ENCODE measurements at places on chromosomes 1 and 21. TPM values are rescaled to one million over a fixed set of nuclear protein-coding genes. Genes with fewer than 3 reads are reported as not detected.

ZNF683 gene
- not detected for total RNA-seq

ZNF648 gene
- total RNA-seq: not detected

CHD5 gene
- total RNA-seq: 0.96 TPM

TMEM269 gene
- total RNA-seq: 0.32 TPM

NSUN4 gene
- 20.2 TPM for total RNA-seq

C21orf58 gene
- 9.7 TPM for total RNA-seq

CDK11A gene
- total RNA-seq: 62.8 TPM

SYT11 gene
- 419 TPM for total RNA-seq

TNFSF18 gene
- total RNA-seq: not detected

PKP1 gene
- total RNA-seq: not detected

DNA sequence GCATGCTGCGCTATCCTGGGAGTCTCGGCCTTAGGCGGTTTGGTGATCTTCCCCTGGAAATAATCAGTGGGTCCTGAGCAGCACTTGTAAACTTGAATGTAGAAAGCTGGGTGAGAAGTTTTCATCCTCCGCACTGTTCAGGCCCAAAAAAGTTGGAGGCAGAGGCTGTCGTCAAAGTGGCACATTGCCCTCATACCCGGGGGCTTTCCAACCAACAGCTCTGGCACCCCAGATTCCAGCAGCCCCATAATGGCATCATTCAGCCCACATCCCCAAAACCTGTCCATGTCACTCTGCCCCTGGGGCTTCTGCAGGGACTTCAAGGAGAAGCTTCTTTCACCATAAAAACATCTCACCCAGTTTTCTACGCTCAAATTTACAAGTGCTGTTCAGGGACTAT lies 59.3 kb downstream of the TOR1AIP2 start:
- peaks cover 12% of the 10 kb centered on the region for H3K27me3 ChIP-seq
- H3K4me1 ChIP-seq: peaks cover 15% of the 10 kb centered on the region
- no peak for DNase-seq
- no peaks in the 10 kb centered on the region for H3K36me3 ChIP-seq
- H3K27ac ChIP-seq: no peak overlapping the region

DNA sequence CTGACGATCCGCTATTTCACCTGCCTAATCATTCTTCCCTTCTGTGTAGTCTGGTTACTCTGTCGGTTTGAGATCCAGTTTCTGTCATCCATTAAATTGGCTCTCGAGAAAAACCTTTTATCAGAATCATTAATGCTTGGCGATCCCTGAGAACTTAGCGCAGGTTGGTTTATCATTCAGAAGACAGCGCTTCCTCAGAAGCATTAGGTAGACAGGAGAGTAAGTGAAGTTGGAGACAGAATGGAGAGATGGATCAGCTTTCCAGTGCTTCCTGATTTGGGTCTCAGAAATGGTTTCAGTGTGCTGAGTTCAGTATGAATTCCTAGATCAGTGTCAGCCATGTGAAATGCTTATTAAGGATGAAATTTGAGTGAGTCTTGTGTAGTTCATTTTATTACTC lies 1.3 kb downstream of the USP1 start:
- H3K36me3 ChIP-seq: no peaks in the 10 kb centered on the region
- H3K4me3 ChIP-seq: peak overlapping the region; percentile 88
- H3K27ac ChIP-seq: no peak overlapping the region
- H3K4me1 ChIP-seq: peaks cover 10% of the 10 kb centered on the region
- peaks cover 9% of the 10 kb centered on the region for H3K27me3 ChIP-seq

- H3K36me3 ChIP-seq: no peaks in the 10 kb centered on the region
- no peaks in the 10 kb centered on the region for H3K4me1 ChIP-seq
- H3K4me3 ChIP-seq: no peak overlapping the region
- H3K27me3 ChIP-seq: no peaks in the 10 kb centered on the region
- DNase-seq: no peak
These were observed 164.7 kb upstream of the RGS18 start for GRCh38 chr1:191993549-191993948.

GRCh38 chr1:52332411-52332810 lies 33.6 kb downstream of the CC2D1B start:
- no peak overlapping the region for H3K4me3 ChIP-seq
- H3K27me3 ChIP-seq: no peaks in the 10 kb centered on the region
- no peak overlapping the region for H3K27ac ChIP-seq
- H3K36me3 ChIP-seq: no peaks in the 10 kb centered on the region

DNA sequence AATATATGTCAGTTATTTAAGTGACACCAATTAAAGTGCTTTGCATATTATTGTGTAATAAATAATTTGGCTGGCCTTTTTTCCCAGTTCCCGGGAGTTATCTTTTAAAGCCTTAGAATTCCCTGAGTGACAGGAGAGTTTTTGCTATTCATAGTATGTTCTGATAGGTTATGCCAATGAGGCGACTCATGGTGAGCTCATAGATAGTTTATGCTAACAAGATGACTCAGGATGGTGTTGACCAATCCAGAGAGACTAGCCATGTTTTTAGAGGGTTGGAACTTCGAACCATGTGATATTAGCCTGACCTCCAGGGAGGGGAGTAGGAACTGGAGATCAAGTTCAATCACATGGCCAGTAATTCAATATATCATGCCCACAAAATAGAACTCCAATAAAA lies 310.8 kb downstream of the USP25 start:
- H3K27me3 ChIP-seq: no peaks in the 10 kb centered on the region
- no peaks in the 10 kb centered on the region for H3K36me3 ChIP-seq
- no peaks in the 10 kb centered on the region for H3K4me1 ChIP-seq
- H3K27ac ChIP-seq: no peak overlapping the region

- H3K27me3 ChIP-seq: peaks cover 6% of the 10 kb centered on the region
- peak overlapping the region; percentile 96 for H3K4me3 ChIP-seq
- H3K4me1 ChIP-seq: peaks cover 2% of the 10 kb centered on the region
- H3K27ac ChIP-seq: peak overlapping the region; percentile 98
These were observed 29.9 kb upstream of the HJV start for GRCh38 chr1:146051452-146051851.

DNA sequence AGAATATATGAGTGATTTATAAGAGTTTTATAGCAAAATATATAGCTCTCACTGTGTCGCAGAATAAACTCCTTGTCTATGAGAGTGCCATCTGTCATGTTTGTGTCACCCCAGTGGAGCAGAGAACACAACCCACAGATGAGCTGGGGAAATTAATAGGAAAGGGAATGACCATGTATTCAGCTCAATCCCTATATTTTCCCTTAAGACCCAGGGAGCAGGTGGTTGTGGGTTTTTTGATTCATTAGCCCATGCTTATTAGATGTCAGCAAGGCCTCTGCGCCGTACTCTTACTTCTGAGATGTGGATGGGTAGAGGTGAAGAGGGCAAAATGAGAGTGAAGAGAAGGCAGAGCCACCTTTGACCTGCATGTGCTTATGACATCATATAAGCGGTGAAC lies 4.1 kb upstream of the GREM2 start:
- no peaks in the 10 kb centered on the region for H3K36me3 ChIP-seq
- H3K27ac ChIP-seq: peak overlapping the region; percentile 84
- DNase-seq: no peak
- peaks cover 66% of the 10 kb centered on the region for H3K4me1 ChIP-seq

DNA sequence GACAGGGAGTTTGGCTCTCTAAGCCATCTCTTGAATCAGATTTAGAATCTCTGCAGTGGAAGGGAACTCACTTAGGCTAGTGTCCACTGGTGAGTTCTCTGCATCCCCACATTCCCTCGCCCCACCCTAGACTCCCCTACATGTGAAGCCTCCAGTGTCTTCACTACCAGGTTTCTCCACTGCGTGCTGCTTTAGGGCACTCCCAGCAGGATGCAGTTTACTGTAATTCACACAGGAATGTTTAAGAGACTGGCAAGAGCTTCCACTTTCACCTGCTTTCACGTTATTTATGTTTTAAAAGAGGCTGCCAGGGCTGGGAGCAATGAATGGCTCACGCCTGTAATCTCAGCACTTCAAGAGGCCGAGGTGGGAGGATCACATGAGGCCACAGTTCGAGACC lies 60.2 kb downstream of the KAZN start:
- peaks cover 6% of the 10 kb centered on the region for H3K27me3 ChIP-seq
- H3K36me3 ChIP-seq: peaks cover 5% of the 10 kb centered on the region
- no peak for DNase-seq
- H3K4me3 ChIP-seq: no peak overlapping the region
- no peak overlapping the region for H3K27ac ChIP-seq

DNA sequence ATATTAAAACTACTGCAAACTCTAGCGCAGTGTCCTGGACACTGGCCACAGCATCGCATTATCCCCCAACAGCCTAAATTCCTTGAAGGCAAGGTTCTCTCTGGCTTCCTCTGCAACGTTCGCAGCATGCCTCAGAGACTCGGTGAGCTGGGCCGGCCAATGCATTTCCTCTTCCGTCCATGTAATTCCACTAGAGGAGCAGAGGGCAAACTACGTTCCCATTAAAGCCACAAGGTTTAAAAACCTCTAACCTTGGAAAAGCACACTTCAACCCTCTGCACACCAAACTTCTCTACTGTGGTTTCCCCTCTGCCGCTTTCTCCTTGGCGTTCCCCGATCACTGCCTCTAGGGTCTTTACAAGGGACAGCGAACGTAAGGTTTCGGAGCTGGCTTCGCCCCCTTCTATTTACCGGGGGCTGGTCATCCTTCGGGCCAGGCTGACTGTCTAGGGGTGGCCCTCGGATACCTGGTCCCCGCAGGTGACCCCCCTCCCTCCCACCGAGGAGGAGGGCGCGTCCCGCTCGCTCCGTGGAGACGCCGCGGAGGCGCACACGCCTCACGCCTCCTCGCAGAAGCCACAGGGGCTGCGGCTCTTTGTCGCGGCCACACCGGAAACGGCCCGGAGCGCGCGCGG lies 456 bp upstream of the SMYD2 start:
- DNase-seq: peak; percentile 39
- peak overlapping the region; percentile 80 for H3K27ac ChIP-seq
- H3K4me1 ChIP-seq: peaks cover 5% of the 10 kb centered on the region
- H3K4me3 ChIP-seq: peak overlapping the region; percentile 95
- H3K36me3 ChIP-seq: peaks cover 5% of the 10 kb centered on the region
- H3K27me3 ChIP-seq: peaks cover 10% of the 10 kb centered on the region

DNA sequence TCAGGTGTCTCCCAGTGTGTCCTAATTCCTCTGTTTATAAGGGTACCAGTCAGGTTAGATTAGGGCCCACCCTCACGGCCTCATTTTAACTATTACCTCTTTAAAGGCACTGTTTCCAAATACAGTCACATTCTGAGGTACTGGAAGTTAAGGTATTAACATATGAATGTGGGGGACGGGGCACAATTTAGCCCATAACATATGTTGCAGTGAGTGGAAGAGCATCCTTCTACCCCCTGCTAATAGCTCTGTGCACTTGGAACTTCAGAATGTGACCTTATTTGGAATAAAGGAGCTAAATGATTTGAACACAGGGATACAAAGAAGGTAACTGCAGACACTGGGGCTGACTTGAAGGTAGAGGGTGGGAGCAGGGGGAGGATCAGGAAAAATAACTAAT lies 67.3 kb upstream of the ADGRL2 start:
- DNase-seq: no peak
- no peaks in the 10 kb centered on the region for H3K27me3 ChIP-seq
- H3K4me1 ChIP-seq: no peaks in the 10 kb centered on the region
- H3K27ac ChIP-seq: no peak overlapping the region

- peaks cover 4% of the 10 kb centered on the region for H3K4me1 ChIP-seq
- H3K36me3 ChIP-seq: no peaks in the 10 kb centered on the region
- peak overlapping the region; percentile 61 for H3K4me3 ChIP-seq
- peak; percentile 52 for DNase-seq
- peak overlapping the region; percentile 85 for H3K27ac ChIP-seq
These were observed 13.6 kb upstream of the CEP85 start for GRCh38 chr1:26220199-26220912.

GRCh38 chr1:48236716-48237470 lies 14.4 kb downstream of the SLC5A9 start:
- H3K27me3 ChIP-seq: peaks cover 6% of the 10 kb centered on the region
- peaks cover 4% of the 10 kb centered on the region for H3K4me1 ChIP-seq
- DNase-seq: no peak
- no peaks in the 10 kb centered on the region for H3K36me3 ChIP-seq

- H3K4me1 ChIP-seq: peaks cover under 1% of the 10 kb centered on the region
- H3K4me3 ChIP-seq: no peak overlapping the region
- no peaks in the 10 kb centered on the region for H3K27me3 ChIP-seq
- peaks cover 7% of the 10 kb centered on the region for H3K36me3 ChIP-seq
- no peak overlapping the region for H3K27ac ChIP-seq
- no peak for DNase-seq
These were observed 190.2 kb downstream of the MATN1 start for GRCh38 chr1:30533141-30533540.

DNA sequence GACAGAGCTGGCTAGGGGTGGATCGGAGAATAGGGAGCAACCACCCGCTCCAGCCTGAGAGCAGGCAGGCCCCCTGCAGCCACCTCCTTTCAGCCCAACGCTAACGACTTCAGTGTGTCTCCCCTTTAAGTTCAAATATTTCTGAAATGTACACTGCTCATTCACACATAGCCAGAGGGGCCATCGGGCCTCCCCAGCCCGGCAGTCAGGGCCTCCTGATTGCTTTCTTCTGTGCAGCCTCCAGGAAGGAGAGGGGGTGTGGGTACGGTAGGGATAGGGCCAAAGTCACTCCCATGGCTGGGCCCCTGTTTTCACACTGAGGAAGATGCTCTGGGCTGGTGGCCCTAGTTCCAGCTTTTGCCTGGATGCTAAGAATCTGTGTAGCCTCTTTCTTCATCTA lies 64.8 kb downstream of the EPHB2 start:
- DNase-seq: no peak
- peaks cover 8% of the 10 kb centered on the region for H3K4me1 ChIP-seq
- no peak overlapping the region for H3K4me3 ChIP-seq
- H3K27me3 ChIP-seq: peaks cover 10% of the 10 kb centered on the region

All from glutamatergic neuron (in vitro differentiated cells).